KBM-7 (cell line): ENCODE measurements at places on chromosomes 5 and 9.
A peak's percentile ranks its signal among the peaks of the same experiment; 100 is the strongest.

GRCh38 chr9:27019589-27019988 is 14.1 kb upstream of the LRRC19 start:
- DNase-seq, result no peak

GRCh38 chr9:19231904-19232822 is 1.7 kb downstream of the DENND4C start:
- DNase-seq, result peak; percentile 52

DNA sequence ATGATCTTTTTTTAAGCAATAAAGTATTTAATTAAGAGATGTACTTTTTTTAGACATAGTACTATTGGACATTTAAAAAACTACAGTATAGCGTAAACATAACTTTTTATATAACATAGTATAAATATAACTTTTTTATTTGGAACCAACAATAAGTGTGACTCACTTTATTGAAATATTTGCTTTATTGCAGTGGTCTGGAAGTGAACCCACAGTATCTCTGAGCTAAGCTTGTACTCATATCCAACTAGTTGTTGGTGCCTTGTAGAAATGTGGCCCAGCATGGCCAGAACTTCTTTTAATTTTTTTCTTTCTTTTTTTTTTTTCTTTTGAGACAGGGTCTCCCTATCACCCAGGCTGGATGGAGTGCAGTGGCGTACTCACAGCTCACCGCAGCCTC is 61.5 kb upstream of the GALNT10 start:
- DNase-seq, result no peak

- no peak for DNase-seq
These were observed 178.0 kb downstream of the RFK start for GRCh38 chr9:76216161-76216649.

DNA sequence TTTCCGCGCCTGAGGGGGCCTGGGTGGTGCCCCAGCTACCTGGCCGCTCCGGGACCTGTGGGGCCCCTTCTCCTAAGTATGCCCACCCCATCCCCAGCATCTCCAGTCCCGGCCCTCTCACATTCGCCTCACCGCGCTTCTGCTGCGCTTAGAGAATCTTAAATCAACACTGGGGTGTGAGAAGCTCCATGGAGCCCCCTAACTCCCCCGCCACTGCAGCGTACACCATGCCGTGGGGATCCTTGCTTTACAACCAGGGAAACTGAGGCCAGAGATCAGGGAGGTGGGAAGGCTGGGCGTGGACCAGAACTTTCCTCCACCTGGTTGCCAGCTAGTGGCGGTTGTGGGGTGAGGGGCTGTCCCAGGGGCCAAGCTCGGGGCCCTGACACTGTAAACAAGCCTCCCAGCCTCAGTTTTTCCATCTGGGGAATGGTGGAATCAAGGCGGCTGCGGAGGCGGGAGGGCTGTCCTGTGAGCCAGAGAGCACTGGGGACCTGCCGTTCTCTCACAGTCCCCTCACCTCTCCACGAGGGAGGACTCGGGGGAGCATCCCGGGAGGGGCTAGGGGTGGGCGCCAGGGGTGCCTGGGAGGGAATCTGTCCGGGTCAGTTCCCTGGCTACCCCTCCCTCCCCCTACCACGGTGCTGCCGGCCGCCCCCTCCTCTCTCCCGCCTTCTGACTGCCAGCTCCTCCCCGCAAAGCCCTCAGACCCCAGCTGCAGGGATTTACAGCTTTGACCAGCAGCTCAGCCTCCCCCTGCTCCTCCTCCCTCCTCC is 161.2 kb downstream of the C9orf50 start:
- no peak for DNase-seq

GRCh38 chr9:86939321-86939720 is 8.0 kb downstream of the GAS1 start:
- no peak for DNase-seq

- no peak for DNase-seq
These were observed 211.6 kb downstream of the MAPKAP1 start for GRCh38 chr9:125495172-125496119.

DNA sequence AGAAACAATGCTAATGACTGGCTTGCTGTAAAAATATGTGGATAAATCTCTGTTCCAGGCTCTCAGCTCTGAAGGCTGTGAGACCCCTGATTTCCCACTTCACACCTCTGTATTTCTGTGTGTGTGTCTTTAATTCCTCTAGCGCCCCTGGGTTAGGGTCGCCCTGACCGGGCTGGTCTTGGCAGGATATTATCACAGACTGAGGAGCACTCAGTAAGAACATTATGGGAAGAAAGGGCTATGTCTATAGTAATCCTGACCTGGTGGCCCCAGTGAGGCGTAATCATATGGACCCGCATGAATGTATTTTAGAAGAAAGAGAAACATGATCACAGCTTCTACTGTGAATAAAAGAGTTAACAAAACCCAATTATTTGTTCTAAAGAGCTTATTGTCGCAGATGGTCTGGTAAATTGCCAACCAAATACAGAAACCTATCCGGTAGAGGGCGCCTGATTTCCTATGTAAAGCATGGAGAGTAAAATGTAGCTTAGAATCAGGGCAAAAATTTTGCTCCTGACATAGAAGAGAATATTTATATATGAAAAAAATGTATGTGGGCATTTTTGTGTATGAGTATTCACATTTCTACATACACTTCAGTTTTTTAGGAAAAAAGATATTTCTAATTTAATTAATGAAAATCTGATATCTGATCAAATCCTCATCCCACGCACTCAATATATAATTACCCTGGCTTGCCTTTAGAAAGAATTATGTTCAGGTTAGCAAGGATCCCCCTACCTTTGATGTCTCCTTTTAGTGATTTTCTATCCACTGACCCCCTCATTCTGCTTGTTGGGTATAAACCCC is 5.8 kb upstream of the IFNA1 start:
- DNase-seq, result peak; percentile 53

DNA sequence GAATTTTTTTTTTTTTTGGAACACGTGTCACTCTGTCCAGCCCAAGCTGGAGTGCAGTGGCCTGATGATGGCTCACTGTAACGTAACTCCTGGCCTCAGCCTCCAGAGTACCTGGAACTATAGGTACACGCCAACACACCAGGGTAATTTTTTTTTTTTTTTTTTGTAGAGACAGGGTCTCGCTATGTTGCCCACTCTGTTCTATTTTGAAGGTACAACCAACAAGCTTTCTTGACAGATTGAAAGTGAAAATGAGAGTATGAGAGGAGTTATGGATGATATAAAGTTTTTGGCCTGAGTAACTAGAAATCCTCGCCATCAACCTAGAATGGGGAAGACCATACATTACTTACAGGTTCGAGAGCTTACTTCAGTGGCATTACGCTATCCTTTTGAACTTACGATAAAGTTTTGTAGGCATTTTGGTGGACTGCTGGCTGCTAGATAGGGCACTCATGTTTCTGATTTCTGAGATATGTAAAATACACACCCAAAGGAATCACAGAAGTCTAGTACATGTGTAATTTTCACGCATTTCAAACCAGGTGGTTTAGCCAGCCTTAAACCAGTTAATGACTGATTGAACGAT is 806 bp upstream of the CDC42SE2 start:
- DNase-seq, result peak; percentile 61

DNA sequence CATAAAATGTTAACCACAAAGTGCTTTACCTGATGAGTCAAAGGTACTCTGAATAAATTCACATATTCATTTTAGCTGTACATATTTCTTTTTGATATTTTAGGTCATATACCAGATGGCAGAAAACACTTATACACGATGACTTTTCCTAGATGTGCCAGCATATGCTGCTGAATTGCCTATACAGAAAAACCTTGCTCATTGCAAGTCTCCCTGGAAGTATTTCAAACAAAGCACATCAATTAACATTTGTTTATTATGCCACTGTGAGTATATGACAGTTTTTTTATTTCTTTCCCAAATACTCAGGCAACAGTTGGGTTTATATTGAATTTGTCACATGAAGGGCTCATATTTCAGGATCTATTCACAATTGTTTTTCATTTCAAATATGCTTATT is 180.8 kb downstream of the TMEM232 start:
- no peak for DNase-seq

- no peak for DNase-seq
These were observed 1404.3 kb downstream of the MAT2B start for GRCh38 chr5:164909673-164910072.

DNA sequence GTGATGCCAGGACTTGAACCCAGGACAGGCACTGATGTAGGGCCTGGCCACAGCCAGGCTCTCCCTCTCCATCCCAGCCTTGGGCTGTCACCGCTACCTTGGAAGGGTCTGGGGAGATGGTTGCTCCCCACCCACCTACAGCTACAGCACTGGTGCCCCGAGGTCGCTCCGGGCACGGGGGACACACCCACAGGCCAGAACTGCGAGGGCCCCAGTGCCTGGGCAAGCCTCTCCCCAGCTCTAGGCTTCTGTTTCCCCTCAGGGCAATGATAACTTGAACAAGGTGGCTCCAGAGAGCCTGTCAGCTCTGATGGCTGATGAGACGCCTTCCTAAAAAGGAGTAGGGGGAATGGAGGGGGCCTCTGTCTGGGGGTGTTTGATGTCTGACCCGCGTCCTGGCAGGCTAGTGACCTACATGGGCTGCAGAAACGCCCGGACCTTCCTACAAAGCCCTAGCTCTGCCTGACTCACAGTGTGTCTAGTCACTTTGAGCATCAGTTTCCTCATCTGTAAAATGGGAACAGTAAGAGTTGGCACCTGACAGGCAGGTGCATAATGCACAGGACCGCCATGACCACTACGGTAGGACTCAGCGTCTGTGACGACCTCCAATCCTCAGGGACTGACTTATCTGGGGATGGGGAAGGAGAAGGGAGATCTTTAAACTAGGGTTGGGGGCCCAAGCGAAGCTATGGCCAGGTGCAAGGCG is 76.4 kb downstream of the LRSAM1 start:
- no peak for DNase-seq

- no peak for DNase-seq
These were observed 33.5 kb downstream of the GADD45G start for GRCh38 chr9:89638359-89638758.

DNA sequence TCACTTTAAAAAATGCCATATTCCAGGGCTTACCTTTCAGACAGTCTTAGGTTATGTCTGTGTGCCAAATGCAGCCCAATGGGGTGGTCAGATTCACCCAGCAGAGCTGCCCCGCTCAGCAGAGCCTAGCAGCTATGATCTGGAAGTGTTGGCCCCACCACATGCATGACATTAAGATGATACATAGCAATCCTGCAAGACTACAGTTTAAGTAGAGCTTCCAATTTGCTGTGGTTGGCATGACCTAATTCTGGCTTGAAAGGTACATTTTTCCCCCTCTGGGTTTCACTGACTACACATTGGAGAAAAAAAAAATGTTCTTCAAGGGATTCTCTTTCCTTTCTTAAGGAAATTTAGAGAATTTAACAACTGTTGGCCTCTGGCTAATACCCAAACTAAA is 22.5 kb downstream of the MEF2C start:
- DNase-seq, result no peak

DNA sequence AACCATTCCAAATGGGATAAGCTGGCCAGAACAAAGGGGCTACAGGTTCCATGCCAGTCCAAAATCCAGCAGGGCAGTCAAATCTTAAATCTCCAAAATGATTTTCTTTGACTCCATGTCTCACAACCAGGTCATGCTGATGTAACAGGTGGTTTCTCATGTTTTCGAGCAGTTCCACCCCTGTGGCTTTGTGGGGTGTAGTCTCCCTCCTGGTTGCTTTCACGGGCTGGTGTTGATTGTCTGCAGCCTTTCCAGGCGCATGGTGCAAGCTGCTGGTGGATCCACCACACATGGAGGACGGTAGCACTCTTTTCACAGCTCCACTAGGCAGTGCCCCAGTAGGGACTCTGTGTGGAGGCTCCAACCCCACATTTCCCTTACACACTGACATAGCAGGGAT is 425.5 kb upstream of the FTMT start:
- DNase-seq, result no peak

DNA sequence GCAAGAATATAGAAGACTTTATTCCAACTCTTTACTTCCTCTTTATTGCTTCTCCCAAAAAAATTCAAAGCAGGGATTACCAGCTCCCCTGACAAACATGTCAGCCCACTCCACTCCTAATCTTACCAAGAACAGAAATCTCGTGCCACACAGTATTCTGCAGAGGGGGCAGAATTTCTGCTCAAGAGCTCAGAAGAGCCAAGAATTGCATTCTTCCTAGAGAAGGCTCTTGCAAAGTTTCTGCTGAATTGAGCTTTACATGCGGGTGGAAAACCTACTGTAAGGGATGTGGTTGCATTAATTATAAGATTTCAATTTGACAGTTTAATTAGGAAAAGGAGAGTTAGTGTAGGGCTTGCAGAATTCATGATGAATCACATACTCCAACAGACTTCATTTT is 428.5 kb downstream of the CETN3 start:
- DNase-seq, result no peak

GRCh38 chr9:2785060-2785950 is 58.6 kb downstream of the PUM3 start:
- no peak for DNase-seq

DNA sequence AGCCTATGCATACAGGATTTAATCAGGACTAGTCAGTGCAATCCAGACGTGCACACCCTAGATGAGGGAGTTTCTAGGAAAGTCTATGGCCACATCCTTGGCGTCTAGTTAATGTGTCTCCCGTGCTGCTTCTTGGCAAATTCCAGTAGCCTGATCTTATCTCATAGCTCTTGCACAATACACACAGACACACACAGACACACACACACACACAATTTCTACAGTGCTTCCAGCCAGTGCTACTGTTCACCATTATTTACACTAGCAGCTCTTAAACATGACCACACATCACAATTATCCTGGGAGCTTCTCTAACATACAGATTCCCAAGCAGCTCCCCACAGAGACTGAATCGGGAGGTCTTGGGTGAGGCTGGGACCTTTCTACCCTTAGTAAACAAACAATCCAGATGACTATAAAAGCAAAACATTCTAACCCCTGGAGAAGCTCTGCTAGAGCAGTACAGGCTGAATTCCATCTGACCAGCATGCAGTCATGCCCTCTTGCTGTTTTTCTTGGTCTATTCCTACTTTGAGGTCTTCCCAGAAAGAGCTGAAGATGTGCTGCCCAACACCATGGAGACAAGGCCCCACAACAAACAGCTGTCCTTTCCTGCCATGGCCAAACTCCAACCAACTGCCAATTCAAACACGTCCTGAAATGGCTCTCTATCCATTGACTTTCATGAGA is 236.6 kb downstream of the DEPDC1B start:
- DNase-seq, result peak; percentile 4

DNA sequence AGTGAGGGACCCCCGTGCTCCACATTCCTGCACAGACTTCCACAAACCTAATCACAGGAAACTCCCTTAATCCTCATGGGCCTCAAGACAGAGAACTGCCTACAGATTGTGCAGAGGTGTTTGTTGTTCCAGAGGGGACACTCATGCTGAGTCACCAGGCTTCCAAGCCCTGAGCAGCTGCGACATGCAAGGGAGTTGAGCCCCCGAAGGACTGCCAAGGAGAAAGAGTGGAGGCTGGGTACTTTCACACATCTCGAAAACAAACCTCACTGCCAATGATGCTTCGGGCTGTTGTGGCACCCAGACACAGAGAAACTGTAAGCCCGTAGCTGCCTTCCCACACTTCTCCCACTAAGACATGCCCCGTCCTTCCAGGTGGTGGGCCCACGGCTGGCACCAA is 480.8 kb downstream of the CDH12 start:
- no peak for DNase-seq

GRCh38 chr5:149326611-149327010 is 18.7 kb upstream of the GRPEL2 start:
- DNase-seq, result no peak
